ENCODE measurements at places on chromosomes 3 and 15.

- no peak for DNase-seq
These were observed 138.8 kb downstream of the SEMA6D start for GRCh38 chr15:47856071-47856470.

DNA sequence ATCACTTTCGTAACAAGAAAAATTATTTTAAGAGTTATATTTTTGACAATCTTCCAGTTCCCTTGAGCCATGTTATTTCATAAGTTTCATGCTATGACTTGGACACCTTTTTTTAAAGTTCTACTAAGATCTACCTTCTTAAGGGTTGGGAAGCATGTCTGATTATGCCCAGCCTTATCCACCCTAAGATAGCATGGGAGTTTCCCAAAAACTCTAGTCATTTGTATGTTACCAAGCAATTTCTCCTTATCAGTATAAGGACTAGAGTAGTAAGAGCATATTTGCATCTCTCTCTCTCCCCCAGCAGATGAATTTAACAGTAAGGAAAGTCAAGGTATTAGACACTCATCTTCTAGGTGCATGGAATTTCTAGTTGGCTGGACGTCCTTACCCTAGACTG, 85.1 kb upstream of the NTRK3 start:
- DNase-seq = no peak

GRCh38 chr3:146747051-146747450, 141.9 kb upstream of the PLSCR5 start:
- DNase-seq = peak; percentile 39

DNA sequence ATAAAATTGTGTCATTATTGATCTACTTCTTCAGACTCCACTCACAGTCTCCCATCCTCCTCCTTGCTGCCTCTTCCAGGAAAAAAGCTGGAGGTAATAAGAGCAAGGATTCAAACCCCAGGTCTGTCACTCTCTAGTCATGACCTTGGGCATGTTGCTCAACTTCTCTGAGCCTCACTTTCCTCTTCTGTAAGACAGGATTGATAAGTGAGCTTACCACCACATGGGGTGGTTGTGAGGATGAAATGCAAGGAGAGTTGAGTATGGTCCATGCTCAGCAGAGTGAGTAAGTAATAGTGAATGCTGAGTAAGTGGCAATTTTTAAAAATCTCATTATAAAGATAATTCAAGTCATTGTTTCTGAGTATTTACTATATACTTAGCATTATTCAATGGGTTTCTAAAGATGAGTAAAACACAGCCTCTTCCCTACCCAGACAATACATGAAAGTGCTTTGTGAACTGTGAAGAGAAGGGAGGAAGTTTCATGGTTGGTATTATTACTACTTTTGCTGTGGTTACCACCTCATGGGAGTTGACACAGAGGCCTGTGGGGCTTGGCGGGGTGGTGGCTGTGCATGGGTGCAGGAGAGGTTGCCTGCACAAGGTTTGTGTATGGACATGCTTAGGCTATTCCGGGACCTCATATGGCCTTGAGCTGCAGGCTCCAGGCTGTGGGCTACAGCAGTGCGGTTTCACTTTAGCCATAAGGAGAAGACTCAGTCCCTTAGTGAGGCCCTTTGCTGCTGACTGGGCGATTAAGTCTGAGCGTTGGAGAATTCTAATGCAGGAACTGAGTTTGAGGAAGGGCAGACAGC, 30.0 kb downstream of the SLC6A11 start:
- DNase-seq = no peak

DNA sequence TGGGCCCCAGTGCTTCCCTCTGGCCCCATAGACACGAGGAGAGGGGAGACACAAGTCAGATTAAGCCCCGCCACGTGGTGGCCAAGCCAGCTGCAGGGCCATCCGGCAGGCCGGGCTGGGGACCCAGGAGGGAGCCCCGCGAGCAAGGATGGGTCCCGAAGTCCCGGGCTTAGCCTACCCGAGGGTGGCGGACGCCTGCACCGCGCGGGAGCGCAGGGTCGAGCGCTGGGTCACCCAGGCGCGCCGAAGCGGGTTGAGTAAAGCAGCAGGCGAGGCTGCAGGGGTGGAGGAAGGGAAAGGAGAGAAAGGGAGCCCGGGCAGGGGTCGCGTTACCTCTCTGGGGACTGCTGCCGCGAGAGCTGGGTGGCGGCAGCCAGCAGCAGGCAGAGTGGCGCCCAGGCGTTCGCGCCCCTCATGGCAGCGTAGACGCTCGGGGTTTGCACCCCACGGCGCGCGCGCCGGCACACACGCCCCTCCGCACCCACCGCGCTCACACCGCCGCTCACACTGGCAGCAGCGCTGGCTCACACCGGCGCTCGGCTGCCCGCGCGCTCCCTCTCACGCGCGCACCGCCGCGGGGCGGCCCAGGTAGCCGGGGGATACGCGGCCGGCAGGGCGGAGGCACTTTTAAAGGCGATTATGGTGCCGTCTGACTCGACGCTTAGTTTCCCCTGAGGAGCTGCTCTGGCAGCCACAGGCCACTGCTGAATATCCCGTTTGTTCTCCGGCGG, at the start of gene PCOLCE2:
TSS of gene PCOLCE2 (minus strand) at position 603 of the 731 bp plus-strand sequence. CDS start at position 416, 187 bp downstream.
- DNase-seq = peak; percentile 39

DNA sequence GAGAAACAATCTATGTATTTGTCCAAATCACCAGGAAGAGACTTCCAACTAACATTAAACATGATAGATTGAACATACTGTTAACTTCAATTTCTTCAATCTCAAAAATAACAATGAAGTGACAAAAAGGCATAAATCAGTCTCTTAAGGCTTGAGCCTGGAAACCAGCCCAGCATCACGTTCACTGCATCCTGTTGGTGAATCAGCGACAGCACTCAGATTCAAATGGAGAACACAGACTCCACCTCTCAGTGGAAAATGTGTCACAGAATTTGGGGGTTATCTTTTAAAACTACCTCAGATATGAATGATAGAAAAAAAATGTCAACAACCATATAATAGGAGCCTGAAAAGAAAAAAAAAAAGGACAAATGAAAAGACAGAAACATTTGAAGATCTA, 212.0 kb downstream of the MINAR1 start:
- DNase-seq = peak; percentile 93

DNA sequence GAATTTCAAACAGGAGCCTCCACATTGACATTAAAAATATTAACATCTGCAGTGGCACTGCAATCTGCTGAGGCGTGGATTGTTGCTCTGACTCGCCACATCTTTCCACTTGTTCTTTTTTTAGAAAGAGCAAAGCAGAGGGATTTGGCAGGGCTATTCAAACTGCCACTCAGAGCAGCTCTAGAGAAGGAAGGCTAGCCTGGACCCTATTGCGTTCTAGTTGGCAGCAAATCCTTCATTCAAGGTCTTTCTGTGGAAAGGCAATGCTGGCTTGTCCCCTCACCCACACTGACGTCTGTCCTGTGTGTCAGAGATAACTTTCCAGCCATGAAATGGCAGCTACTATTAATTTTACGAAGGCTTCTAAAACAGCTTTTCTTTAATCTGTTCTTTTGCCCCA, 483.2 kb upstream of the SGO1 start:
- no peak for DNase-seq

- peak; percentile 18 for DNase-seq
These were observed 44.6 kb downstream of the FMN1 start for GRCh38 chr15:33149919-33150318.

GRCh38 chr3:17329927-17330326, 412.5 kb downstream of the TBC1D5 start:
- DNase-seq = no peak

- DNase-seq = no peak
These were observed 15.9 kb upstream of the MFSD1 start for GRCh38 chr3:158785972-158786371.

DNA sequence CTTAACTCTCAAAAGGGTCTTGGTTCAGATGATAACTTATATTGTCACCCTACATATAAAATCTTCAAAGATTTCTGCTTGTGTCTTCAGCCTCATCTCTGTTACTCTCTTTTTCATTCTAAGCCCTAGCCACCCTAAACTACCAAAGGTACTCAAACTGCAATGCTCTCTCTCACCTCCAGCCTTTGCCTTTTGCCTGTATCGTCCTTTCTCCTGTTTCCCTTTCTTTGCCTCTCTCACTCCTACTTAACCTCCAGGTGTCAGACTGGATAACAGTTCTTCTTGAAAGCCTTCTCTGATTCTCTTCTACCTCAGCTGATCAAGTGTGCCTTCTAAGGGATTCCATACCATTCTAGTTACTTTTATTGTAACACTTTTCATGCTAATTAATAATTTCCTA, 149.8 kb downstream of the SERPINI1 start:
- no peak for DNase-seq

GRCh38 chr3:170558427-170558826, 27.4 kb downstream of the SLC7A14 start:
- no peak for DNase-seq

DNA sequence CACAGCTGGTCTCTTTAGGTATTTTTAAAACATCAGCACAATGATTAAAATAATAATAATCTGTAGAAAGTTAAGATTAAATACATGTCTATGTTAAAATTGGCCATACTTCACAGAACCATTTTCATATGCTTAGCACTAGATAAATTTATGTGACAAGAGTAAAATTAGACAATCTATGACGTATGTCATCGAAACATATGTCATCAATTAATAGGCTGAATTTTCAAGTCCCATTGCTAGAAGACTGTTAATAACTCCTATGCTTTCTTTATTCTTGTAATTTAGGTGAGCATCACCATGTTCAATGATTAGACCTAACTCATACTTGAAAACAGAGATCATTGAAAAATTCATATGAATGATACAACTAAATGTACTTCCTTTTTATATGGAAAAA, 593.3 kb upstream of the KCNMB2 start:
- no peak for DNase-seq

- DNase-seq = no peak
These were observed 24.3 kb downstream of the ZDHHC19 start for GRCh38 chr3:196186651-196187573.

DNA sequence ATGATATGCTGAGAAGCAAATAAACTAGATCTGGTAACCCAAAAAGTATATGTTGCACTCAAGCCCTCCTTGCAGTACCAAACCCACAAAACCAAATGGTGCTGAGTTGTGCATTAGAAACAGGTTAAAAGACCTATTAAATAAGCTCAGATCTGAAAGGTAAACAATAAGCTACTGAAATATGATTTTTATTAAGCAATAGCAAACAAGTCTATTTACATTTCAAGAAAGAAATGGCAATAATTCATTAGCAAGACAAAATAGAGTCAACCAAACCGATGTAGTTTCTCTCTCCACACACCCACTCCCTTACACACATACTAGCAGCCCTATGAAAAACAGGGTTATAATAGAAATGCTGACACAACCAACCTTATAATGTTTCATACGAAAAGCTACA, 760.3 kb downstream of the FHIT start:
- no peak for DNase-seq

DNA sequence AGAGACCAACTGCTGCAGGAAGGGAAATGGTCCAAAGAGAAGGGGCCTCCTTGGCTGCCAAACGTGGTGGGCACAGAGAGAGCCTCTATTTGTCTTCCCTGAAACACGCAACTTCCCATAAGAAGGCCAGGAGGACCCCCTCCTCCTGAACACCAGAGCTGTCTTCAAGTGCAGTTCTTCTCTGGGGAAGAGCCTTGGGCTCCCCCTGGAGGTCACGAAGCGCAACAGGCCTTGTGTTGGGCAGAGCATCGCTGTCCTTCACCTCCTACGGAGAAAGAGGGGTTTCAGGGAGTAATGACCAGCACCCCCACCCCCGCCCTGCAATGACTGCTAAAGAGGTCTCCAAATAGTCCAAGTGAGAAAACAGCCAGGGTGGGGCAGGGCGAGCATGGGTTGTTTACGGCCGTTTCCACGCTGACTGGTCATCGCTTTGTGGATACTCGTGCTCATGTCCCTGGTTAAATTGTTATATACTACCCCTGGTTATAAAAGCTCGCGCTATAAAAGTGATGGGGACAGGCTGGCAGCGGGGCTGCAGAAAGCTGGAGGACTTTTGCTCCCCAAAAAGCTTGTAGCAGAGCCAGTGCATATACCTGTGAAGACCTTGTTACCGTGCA, 397.5 kb upstream of the ATP10A start:
- peak; percentile 35 for DNase-seq

DNA sequence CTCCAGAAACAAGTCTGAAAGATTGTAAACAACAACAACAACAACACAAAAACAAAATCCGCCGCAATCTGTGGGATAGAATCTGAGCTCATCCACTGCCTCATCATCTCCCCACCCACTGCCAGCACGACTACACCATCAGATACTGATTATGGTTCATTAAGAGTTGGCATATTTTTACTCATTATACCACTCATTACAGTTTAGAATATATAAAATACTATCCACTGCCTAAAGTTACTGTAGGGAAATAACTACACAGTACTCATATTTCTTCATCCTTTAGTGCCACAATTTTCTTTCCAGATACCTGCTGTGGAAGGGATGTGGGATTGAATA, 152.5 kb upstream of the PEX5L start:
- no peak for DNase-seq

- peak; percentile 39 for DNase-seq
These were observed 84.5 kb upstream of the SYNPR start for GRCh38 chr3:63193647-63194046.

GRCh38 chr15:58556028-58556361, 124.2 kb downstream of the LIPC start:
- no peak for DNase-seq

GRCh38 chr3:184377374-184377773, 633 bp downstream of the THPO start:
- DNase-seq = no peak

DNA sequence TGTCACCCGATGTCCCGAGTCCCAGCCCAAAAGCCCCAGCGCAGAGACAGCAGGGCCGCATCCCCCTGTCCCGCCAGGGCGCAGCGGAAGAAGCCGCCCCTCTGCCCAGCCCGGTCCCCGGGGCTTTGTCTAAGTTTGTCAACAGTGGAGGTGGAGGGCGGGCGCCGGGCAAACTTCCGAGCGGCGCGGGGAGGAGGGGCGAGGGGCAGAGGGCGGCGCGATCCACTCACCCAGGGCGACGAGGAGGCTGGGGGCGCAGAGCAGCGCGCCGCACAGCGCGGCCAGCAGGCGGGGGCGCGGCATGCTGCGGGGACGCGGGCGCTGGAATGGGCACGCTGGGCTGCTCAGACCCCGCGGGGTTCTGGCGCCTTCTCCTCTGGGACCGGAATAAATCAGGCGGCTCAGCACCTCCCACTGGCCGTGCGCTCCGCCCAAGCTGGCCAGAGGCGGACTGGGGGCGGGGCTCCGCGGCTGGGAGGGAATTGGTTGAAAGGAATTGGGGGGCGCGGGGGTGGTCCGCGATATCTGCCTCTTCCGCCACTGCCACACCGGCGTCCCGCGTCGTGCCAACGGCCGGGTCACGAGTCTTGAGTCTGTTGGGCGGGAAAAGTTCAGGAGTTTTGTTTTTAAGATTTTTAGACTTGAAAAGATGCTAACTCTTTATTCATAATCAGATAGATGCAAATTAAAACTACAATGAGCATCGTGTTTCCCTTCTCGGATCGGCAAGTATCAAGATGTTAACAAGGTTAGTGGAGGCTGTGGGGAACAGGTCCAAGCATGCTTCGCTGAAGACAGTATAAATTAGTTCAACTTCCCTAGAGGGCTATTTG, at the start of gene MFGE8:
TSS of gene MFGE8 (minus strand) at position 363 of the 833 bp plus-strand sequence. CDS start at position 303, 60 bp downstream.
- DNase-seq = peak; percentile 67

DNA sequence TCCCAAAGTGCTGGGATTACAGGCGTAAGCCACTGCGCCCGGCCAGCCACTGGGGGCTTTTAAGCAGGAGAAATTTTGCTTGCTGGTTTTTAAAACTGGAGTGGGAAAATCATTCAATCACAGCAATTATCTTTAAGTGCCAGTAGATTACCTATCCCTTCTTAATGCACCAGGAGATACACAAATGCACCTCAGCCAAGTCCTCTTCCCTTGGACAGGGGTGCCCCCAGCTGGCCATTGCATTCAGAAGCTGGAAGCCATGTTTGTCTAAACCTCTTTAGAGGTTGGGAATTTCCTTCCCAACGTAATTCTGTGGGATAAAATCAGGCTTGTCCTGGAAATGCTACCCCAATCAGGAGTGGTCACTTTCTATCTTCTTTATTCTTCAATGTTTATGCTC, 26.6 kb downstream of the MIX23 start:
- DNase-seq = peak; percentile 10

All from fibroblast of skin of right quadriceps (primary cell).